Activated CD4-positive, alpha-beta T cell treated with anti-CD3 and anti-CD28 coated beads, Interleukin-2, Interleukin-4, amounts not matched to agents 100 ng/mL and 50 ng/mL, durations not matched to agents 16 hours and 8 hours (primary cell): ENCODE measurements at places on chromosomes 11 and 22.
A peak's percentile ranks its signal among the peaks of the same experiment; 100 is the strongest.

- DNase-seq: no peak
Observed at GRCh38 chr11:75720639-75721038, 3.0 kb downstream of the MOGAT2 start.

GRCh38 chr22:50057278-50058060 lies 629 bp downstream of the TTLL8 start:
- DNase-seq: no peak

DNA sequence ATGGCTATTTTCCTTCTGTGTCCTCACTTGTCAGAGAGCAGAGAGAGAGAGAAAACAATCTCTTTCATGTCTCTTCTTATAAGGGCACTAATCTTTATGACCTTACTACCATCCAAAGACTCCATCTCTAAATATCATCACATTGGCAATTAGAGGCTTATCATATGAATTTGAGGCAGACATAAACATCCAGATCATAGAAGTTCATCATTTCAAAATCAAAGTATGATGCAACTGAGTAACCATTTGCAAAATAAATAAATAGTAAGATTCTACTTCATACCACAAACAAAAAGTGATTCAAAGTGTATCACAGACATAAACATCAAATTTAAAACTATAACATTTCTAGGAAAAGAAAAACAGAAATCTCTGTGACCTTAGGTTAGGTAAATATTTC lies 504.7 kb upstream of the ARHGAP42 start:
- no peak for DNase-seq

GRCh38 chr22:25053153-25053805 lies 100.8 kb downstream of the KIAA1671 start:
- no peak for DNase-seq

DNA sequence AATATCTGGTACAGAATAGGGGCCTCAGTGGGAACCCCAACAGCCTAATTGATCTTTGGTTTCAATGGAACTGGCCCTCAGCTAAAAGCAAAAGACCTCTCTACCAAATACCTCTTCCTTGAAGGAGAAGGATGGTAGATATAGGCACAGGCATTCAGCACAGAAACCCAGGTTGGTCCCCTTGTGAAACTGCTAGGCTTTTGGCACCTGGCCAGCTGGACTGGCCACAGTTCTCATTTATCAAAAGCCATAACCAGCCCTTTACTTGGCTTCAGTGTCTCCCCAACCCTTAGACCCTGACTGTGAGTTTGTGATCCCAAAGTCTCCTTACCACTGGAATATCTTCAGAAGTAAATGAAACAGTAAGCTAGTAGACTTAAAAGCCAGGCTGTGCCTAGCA lies 152.9 kb downstream of the TENM4 start:
- no peak for DNase-seq

GRCh38 chr11:88114486-88115045 lies 60.7 kb downstream of the RAB38 start:
- DNase-seq: no peak

DNA sequence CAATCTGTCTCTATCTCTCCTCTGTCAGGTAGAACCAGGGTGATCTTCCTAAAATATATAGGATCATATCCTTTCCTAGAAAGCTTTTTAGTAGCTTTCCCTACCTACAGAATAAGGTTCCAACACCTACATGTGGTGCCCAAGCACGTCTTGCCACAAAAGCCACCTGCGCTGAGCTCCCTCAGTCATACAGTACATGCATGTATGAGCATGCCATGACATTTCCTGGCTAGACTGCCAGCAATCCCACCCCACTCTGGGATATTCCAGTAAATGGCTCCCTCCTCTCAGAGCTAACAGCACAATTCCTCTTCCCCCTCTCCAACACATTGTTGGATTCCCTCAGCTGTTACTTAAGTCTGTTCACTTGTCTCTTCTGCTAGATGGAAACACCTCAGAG lies 398.0 kb downstream of the TENM4 start:
- DNase-seq: no peak

- no peak for DNase-seq
Observed at GRCh38 chr22:22203048-22203971, 41.3 kb upstream of the VPREB1 start.

DNA sequence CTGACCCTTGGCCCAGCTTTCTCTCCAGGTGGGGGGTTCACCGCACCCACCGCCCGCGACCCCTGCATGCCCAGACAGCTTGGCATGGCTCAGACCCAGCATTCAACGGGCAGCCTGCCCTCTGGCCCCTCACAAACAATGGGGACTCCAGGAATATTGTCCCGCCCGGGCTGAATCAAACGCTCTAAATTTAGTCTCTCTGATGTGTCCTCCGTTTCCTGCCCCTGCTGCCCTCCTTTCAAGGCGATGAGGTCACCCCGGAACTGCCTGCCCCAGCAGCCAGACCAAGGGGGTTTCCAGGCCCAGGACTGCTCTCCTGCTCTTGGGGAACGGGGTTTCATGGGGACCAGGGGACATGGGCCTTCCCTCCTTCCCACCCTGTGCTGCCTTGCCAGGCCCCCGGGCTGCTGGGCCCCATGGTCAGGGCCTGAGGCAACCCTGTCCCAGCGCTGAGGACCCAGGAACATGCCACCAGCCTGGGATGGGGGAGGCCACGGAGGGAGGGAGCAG lies 10.1 kb upstream of the PDGFB start:
- DNase-seq: peak; percentile 65

GRCh38 chr22:48837341-48837935 lies 990.2 kb downstream of the BRD1 start:
- DNase-seq: no peak

GRCh38 chr22:47630741-47631534 lies 868.5 kb downstream of the TBC1D22A start:
- no peak for DNase-seq

- DNase-seq: no peak
Observed at GRCh38 chr11:93685196-93685595, 23.7 kb downstream of the CEP295 start.

- no peak for DNase-seq
Observed at GRCh38 chr22:37563153-37564081, 3.1 kb downstream of the CDC42EP1 start.

DNA sequence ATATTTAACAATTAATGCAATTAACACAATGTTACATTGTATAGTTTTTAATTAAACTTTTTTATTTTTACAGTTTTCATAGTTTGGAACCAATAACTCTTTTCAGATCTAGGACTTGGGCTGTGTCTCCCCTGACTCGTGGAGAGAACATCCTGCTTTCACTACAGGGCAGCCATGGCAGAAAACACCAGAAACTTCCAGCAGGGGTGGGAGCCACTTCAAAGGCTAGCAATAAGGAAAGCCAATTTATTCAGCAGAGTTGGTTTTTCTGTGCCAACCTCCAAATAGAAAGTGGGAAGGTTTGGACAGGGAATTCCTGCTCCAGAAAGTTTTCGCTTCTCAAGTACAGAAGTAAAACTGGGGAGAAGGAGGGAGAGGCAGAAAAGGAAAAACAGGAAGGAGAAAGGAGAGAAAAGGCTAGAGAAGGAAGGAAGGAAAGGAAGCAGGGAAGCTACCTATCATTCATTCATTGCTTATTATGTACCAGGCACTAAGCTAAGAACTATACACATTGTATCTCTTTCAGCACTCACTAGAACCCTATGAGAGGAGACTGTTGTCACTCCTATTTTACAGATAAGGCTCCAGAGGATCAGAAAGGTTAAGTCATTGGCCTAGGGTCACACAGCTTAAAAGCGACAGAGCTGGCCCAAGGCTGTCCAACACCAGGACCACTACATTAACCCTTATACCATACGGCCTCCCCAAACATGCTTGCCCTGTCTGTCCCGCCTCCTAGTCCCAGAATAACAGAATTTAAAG lies 54.8 kb upstream of the CREB3L1 start:
- no peak for DNase-seq

- no peak for DNase-seq
Observed at GRCh38 chr22:27493796-27494195, 307.8 kb downstream of the MN1 start.

DNA sequence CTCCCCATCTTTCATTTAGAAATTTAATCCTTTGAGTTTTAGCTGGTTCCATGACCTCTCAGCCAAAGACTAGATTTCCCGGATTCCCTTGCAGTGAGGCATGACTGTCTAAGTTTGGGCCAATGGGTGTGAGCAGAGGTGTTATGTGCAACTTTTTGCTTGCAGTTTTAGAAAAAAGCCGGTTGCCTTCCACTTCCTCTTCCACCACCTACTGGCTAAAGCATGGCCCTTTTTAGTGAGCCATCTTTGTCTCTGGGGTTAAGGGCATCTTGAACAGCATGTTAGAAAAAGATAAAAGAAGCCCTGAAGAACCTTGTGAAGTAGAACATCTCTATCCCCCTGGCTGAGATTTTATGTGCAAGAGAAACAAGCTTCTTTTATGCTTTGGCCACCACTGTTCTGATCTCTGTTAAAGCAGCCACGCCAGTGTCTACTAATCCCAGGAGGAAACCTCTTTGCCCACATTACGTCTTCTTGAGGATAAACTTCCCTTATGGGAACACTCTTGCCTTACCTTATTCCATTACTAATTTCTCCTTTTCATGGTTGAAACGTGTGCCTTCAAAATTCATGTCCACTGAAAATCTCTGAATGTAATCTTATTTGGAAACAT lies 279.9 kb downstream of the TENM4 start:
- no peak for DNase-seq

GRCh38 chr11:73652046-73652730 lies 5.8 kb downstream of the PLEKHB1 start:
- DNase-seq: no peak

DNA sequence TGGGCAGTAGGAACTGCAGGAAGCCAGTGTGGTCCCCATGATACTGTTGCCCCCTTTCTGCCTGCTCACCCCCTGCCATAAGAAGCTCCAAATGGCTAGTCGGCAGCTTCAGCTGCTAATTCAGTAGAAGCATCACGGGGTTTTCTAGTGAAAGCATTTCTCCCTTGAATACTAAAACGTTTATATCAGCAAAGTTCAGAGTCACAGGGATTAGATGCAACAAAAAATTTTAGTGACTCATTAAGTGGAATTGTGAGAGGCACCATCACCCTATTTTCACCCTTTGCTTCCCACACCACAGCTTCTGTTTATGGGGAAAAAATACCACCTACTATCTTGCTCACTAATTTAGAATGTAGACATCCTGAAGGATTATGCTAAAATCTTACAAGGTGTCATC lies 25.2 kb downstream of the RAB39A start:
- DNase-seq: no peak

- no peak for DNase-seq
Observed at GRCh38 chr11:5233307-5233706, 976 bp downstream of the HBD start.

DNA sequence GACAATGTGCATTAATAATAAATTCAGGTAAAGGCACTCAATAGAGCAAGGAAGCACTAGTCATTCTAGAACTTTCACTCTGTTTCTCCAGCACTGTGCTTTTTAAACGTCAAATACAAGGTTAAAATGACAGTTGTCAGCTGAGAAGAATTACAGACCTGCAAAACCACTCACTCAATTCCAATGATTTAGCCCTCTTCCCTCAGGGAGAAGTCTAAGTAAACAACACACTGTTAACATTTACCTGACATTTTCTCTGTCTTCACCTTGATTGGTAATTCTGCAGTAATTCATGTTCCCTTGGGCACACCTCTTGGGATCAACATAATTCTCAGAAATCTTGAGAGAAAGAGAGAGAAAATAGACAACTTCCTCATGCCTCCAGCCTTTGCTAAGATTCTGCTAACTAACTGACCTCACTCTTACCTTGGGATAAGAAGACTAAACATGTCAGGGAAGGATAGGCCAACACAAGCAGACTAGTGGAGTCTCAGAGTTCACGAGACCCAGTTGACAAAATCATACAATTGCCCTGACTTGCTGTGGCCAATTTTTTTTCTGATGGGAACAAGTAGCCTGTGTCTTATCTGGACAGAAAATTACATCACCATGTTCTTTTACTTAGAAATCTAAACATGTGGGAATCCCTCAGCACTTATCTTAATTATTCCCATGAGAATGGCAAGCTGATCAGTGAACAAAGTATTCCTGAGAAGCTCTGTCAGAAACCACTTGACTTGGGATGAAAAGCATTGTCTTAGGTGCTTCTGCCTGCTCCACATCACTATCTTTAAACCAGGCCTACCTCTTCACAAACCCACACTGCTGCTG lies 516.8 kb upstream of the FAT3 start:
- no peak for DNase-seq
